ENCODE measurements at places on chromosomes 3 and 15.

DNA sequence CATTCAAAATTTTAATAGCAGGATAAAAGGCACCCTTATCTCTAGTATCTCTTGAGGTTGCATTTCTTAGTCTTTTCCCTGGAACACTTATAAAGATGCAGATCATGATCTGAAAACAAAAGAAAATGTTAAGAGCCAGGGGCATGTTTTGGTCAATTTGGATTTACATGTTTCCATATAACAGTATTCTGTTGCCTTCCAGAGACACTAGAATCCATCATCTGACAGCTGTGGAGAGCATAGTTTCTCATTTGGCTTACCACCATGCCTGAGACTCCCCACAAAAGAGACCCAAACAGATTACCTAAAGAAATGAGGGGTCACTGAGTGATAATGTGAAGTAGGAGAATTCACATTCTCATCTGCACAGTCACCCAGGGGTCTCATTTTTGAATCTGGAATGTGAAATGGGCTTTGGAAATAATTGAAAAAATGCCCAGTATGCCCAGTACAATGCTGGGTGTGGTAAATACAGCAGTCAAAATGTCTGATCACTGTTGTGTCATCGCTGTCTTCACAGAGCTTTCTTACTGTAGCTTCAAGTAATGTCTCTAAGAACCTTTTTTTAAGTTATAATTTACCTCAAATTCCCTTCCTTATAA lies 79.9 kb upstream of the ZBTB20 start:
- ATAC-seq: no peak

- peak; percentile 86 for ATAC-seq
These were observed at the start of the genes DTX3L and PARP9 for GRCh38 chr3:122564155-122564912. Gene DTX3L, plus strand, starts transcription at chr3:122564338. Its CDS starts 89 bp downstream, at chr3:122564427. Gene PARP9, minus strand, starts transcription at chr3:122564300. Its CDS starts 4,680 bp downstream, at chr3:122559620.

DNA sequence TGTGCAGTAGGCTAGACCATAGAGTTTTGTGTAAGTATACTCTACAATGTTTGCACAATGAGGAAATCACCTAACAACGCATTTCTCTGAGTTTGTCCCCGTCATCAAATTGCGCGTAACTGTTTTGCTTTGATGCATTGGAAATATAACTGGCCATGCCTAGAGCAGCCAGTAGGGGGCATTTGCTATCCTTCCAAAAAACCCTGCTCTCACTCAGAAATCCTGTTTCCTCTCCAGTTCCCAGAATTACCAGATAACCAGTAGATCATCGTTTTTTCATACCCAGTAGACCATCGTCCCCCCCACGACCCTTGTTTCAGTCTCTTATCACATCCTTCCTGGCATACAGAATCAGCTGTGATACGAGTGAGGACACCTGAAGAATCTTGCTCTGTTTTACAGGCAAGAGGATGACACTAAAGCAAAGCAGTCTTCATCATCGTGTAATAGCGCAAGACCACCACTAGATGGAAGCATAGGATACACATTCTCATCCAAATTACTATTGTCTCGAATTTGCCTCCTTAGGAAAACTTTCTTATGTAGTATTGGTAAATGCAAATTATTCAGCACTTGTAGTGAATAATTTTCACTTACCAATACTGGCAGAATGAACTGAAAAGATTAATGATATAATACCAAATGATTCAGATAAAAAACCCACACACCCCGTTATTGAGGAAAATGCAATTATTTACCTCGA lies 4.4 kb upstream of the GABRR3 start:
- ATAC-seq: peak; percentile 93

GRCh38 chr15:84621358-84621979 lies 20.7 kb downstream of the ZSCAN2 start:
- no peak for ATAC-seq
